ENCODE measurements at places on chromosomes 6 and 20.
A peak's percentile ranks its signal among the peaks of the same experiment; 100 is the strongest.

DNA sequence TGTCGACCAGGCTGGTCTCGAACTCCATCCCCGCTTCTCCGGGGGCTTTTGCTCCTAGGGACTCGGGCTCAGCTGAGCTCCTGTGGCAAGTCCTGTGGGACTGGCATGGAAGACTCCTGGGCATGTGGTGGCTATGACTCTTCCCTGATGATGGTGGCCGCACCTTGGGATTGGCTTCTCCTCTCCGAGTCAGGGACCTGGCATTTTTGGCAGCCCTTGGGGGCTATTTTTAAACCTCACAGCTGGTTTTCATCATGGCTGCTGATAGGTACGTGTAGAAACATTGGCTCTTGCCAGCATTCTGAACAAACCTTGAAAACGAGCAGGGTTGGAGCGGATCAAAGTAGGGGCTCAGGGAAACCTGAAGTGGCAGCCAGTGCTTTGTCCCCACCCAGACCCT, 54.1 kb downstream of the RBM38 start:
- DNase-seq, result no peak

GRCh38 chr20:36745927-36746659, at the start of gene NDRG3:
Gene NDRG3, minus strand, starts transcription at chr20:36746090. Its CDS starts 24,355 bp downstream, at chr20:36721735.
- peak; percentile 93 for DNase-seq

DNA sequence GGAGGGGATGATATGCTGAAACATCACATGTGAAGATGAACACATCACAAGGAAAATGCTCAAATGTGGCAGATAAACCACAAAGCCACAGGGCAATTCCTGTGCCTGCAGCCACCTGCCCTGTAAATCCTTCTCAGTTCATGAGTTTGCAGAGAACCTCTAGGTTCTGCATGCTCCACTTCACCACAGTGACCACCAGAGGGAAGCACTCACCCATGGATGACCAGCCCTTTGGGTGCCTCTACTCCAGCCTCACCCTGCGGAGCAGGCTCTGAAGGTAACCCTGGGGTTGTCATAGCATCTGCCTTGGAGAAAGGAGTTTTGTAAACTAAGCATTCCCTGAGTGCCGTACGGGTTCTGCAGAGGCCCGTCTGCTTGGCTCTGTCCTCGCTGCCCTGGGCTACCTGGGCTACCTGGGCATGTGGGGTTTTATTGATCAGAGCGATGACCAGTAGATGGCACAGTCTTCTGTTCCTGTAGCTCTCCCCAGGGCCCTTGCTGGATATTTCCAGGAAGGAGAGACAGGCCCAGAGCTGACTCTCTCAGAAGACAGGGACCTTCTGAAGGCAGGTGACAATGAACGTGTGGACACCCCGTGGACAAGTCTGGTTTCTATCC, 31.7 kb upstream of the CST1 start:
- DNase-seq, result peak; percentile 5

DNA sequence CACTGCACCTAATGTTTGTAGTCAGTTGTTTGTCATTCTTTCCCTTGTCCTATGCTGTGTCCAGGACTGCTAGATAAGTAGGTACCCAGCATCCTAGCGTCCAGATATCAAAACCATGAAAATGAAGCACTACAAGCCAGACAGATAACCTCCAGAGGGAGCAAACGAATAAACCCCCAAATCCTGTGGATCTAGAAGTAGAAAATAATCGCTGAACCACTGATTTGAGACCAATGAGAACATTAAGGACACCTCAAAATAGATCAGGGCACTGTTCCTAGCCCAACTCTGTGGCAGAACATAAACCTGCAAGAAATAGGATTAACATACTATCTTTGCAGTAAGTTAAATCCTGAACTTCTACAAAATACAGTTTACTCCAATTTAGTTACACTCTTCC, 1.1 kb upstream of the KLHL32 start:
- DNase-seq, result no peak

GRCh38 chr6:139891471-139891870, 517.0 kb upstream of the CITED2 start:
- no peak for DNase-seq

GRCh38 chr6:137975188-137975940, 108.3 kb downstream of the TNFAIP3 start:
- no peak for DNase-seq

All from NCI-H1092 treated with DMSO at 0.1 percent for 48 hours (cell line).